ENCODE measurements at places on chromosomes 7 and 10.
A peak's percentile ranks its signal among the peaks of the same experiment; 100 is the strongest.

DNA sequence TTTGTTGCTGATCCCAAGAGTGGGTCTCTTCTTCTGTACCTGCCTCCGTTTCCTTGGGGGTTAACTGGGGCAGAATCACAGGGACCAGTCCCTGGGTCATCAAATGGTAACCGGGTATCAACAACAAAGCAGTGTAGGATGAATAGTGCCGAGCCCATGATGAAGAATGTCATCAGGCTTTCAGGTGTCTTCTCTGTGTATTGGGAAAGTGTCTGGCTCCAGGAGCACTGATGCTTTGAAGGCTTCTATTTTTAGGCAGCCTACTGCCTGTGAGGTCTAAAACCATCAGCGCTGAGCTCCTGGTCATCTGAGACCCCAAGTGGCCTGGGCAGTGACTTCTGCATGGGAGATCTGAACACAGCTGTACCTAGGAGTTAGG is 48.2 kb upstream of the SHH start:
- no peaks in the 10 kb centered on the region for H3K27me3 ChIP-seq
- H3K4me1 ChIP-seq = no peaks in the 10 kb centered on the region
- no peak overlapping the region for H3K4me3 ChIP-seq
- H3K27ac ChIP-seq = no peak overlapping the region

DNA sequence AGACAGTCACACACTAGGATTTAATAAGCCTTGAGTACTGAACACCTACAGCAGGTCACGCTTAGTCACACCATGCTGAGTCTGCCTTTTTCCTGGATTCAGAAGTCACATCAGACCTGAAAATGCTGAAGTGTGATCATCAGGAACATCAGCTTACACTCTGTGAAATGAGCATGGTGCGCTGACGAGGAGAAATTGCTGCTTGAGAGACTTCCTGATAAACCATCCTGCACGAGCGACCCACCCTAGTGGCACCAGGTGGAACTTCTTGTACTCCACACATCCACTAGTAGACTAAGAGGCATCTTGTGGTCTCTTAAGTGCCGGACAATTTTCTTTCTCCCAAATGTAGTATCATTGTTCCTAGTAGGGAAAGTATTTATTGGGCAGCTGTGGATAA is 51.8 kb upstream of the MRLN start:
- no peak overlapping the region for H3K27ac ChIP-seq
- no peaks in the 10 kb centered on the region for H3K36me3 ChIP-seq
- no peak overlapping the region for H3K4me3 ChIP-seq
- peaks cover 5% of the 10 kb centered on the region for H3K4me1 ChIP-seq
- H3K27me3 ChIP-seq = no peaks in the 10 kb centered on the region
- peak; percentile 72 for DNase-seq

GRCh38 chr10:12579954-12580858 is 230.9 kb downstream of the CAMK1D start:
- no peaks in the 10 kb centered on the region for H3K36me3 ChIP-seq
- H3K27ac ChIP-seq = no peak overlapping the region
- no peaks in the 10 kb centered on the region for H3K27me3 ChIP-seq

DNA sequence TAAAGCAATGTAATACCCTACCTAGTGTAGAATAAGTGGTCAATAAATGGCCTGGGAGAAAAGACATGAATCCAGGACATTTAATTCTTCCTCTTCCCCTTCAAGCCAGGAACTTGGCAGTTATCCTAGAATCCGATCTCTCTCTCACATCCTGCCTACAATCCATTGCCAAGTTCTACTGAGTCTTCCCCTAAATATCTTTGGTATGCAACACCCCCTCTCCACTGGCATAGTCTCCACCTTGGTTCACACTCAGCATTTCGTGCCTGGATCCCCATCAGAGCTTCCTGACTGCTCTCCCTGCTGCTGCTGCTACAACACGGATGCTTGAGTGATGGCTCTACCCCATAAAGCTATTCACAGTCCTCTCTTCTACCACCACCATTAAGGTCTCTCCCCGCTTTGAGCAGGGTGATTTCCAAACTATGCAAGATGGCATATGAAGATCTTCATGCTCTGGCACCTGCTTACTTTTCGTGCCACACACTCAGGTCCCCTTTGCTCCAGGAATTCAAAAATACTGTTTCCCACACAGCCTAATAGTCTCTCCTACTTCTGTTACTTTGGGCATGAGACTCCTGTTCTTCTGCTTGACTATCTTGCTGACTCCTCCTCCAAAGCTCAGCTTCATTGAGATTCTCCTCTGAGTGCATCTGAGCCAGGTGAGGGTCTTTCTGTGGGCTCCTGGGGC is 4.8 kb downstream of the ANK3 start:
- peak; percentile 83 for DNase-seq
- H3K27ac ChIP-seq = no peak overlapping the region
- no peaks in the 10 kb centered on the region for H3K27me3 ChIP-seq
- peaks cover 3% of the 10 kb centered on the region for H3K4me1 ChIP-seq
- no peaks in the 10 kb centered on the region for H3K36me3 ChIP-seq

DNA sequence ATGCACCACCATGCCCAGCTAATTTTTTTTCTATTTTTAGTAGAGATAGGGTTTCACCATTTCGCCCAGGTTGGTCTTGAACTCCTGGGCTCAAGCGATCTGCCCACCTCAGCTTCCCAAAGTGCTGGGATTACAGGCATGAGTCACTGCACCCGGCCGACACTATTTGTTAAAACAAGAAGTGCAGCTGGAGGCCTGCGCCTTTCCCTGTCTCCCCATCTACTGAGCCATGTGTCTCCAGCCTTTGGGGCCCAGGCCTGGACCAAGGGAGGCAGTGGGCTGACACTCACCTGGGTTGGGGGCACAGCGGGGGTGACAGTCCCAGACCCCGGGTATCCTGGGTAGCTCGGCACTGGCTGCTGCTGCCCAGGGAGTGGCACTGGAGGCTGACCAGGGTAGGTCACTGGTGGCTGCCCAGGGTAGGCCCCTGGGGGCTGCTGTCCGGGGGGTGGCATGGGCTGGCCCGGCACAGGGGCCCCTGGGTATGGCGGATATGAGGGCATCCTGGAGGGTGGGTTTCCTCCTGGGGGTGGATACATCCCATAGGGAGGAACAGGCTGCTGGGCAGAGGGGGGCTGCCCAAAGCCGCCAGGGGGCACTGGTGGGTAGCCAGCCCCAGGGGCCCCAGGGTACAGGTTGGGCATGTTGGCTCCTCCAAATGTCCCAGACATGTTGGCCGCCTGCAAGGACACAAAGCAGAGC is 36.3 kb downstream of the PLAC9 start:
- DNase-seq = peak; percentile 46
- no peak overlapping the region for H3K4me3 ChIP-seq
- H3K36me3 ChIP-seq = no peaks in the 10 kb centered on the region
